ENCODE measurements at places on chromosomes 4 and X.

GRCh38 chrX:9535101-9535500 is 70.2 kb downstream of the TBL1X start:
- DNase-seq = no peak

DNA sequence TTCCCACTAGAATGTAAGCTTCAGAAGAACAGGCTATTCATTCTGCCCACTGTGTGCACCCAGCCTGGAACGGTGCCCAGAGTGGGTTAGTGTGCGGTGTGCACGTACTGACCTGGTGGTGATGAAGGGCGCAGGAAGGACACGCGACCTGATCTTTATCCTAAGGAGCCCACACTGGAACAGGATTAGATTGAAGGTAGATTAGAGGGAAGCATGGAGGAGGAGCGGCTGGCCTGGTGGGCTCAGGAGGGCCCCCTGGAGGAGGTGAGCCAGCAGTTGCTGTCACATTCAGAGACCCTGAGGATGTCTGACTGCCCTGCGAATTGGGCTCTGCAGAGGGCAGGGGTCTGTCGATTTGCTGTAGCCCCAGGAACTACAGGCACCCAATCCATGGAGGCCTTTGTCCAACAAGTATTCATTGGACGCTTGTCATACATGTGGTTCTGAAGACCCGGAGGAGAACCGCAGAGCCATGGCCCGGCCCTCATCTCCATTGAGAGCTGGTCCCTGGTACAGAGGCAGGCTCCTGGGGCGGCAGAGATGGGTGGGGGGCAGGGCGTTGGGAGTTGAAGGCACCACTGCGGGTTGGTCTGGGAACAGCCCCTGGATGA is 73.2 kb downstream of the HTRA3 start:
- DNase-seq = no peak

DNA sequence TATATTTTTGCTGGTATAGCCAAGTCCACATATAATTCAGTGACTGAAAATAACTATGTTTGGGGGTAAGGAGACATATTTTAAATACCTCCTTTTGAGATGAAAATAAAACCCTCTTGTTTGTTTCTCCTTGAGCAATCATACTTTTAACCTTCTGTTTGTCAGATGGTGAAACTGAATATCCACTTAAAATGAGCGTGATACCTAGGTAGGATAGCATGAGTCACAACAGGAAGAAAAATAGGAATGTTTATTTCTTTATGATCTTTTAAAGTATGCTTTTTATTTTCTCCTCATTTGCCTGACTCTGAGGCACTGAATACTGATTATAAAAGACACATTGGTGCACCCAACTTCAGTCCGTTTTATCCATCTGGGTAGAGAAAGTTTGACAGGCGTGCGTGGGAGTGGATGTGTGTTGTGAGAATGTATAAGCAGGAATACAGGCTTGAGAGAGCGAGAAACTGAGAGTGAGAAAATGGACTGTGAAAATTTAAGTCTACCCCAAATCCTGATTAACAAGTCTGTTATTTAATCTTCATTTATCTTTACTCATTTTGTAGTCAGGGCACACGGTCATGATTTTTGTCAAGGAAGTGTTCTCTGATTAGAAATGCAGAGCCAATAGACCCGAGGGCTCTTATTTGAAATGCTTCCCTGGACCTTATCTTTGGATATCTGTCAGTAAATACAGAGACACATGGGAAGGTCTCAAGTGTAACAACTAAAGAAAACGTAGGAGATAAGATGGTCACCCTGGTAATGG is 62.1 kb upstream of the ANTXR2 start:
- no peak for DNase-seq

DNA sequence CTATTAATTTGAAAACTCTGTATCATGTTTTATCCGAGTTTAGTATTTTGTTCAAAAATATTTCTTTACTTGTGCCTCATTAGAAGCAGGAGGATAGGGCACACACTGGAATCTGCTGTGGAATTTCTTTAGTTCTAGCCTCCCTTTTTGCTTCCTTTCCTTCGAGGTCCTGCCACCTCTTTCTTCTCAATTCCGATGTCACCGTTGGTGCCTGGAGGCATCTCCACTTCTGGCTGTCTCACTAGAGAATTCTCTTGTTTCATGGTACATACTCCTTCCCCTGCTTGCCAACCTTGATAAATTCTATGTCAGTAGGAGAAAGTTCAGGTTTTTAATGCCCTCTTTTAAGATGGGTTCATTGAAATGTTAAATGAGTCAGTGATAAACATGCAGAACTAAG is 140.1 kb downstream of the ANK2 start:
- DNase-seq = no peak

DNA sequence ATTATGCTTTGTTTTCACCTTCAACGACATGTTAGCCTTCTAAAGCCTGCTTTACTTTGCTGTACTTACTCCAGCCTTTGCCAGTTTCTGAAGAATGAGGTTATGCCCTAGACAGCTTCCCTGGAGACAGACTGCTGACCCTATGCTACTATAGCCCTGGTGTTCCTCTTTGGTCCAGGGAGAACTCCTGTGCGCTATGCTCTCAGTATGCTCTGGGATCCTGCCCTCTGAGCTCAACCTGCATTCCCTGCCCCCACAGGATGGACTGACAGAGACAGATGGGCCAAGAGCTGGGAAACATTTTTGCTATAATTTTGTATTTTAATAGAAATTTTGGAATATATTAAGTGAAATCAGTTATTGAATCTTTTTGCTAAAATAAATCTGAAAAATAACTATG is 425.9 kb downstream of the TMA16 start:
- DNase-seq = no peak

- no peak for DNase-seq
These were observed 148.8 kb upstream of the MID1 start for GRCh38 chrX:10769195-10769594.

- DNase-seq = no peak
These were observed 367.6 kb downstream of the ARHGAP24 start for GRCh38 chr4:85842540-85842939.

DNA sequence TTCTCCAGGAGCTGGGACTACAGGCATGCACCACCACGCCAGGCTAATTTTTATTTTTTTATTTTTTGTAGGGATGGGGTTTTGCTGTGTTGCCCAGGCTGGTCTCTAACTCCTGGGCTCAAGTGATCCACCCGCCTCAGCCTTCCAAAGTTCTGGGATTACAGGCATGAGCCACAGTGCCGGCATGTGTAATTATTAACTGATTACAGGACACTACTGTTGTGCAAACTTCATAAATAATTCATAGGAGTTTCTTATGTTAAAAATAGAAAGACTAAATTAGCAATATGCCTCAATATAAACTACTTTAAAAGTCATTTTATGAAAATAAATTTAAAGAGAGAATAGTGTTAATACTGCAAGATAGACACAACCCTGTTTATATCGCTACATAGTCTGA is 221.9 kb downstream of the SNCA start:
- no peak for DNase-seq

DNA sequence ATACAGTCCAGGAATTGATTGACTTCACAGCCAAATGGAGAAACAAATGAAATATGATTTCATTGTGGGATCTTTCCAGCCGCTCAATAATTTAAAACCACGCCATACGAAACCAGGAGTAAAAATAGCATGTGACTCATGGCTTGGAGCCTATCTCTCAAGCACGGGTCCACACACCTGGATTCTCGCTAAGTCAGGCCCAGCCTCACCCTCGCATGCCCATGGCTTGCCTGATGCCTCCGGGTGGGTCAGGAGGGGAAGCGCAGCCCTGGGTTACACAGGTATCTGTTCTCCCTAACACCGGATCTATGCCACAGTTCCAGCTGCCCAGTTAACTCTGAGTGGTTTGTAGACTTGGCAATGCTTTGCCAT is 5.6 kb upstream of the ABLIM2 start:
- no peak for DNase-seq

DNA sequence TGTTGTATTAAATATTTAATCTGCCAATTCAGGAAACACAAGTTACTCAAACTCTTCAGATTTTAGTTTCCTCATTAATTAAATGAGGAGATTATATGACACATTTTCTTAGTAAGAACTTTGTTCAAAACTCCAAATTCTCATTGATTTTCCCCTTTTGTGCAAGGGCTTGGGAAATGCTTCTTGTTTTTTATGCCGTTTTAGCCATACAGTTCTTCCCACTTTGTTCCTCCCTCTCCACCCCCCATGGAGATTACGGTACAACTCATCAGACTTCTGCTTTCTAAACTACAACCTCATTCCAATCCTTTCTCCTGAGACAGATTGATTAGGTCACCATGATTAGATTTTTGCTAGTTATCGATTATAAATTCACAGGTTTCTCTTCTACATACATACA is 10.9 kb upstream of the BBS7 start:
- DNase-seq = no peak

- no peak for DNase-seq
These were observed 30.5 kb upstream of the TEX13C start for GRCh38 chrX:125289209-125289608.

DNA sequence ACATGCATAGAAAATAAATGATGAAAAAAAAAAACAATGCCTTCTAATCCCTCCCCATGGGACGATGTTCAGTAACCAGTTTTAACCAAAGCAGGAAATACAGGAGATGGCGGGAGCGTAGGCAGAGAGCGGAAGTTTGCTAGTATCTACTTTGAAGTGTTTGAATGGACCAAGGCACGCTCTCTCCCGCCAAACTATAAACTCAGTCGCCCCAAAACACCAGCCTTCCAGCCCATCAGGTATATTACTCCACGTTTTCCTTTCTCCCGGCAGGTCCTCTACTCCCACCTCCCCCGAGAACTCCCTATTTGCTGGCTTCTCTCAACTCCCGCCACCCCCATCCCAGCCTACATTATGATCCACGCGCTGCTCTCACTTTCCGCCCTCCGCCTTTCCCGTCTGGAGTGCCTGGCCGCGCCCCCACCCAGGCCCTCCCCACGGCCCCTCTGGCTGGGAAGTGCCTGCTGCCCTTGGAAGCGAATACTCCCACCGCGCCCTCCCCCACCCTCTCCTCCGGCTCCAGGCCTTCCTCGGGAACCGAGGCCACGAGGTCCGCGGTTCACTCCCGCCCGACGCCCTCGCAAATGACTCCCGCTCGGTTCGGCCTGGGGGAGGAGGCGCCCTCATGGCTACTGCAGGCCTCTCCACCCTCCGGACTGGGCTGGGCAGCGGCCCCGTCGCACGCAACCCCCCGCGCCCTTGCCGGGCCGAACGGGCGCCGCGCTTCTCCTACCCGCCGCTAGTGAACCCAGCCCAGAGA is 723 bp downstream of the DHX15 start:
- peak; percentile 4 for DNase-seq

DNA sequence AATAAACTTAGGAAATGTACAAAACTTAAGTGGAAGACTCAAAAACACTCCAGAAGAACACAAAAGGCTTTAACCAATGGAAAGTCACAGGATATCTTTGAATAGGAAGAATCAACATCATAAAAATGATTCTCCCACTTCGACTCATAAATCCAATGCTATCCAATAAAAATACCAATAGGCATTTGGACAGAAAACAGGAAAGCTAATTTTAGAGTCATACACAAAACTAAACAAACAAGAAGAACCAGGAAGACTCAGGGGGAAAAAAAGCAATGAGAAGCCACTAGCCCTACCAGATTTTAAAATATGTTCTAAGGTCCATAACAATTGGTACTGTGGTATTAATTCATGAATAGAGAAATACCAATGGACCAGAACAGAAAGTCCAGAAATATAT is 28.2 kb downstream of the SLC9A7 start:
- DNase-seq = no peak

- no peak for DNase-seq
These were observed 52.8 kb upstream of the CBR4 start for GRCh38 chr4:169062897-169063244.

DNA sequence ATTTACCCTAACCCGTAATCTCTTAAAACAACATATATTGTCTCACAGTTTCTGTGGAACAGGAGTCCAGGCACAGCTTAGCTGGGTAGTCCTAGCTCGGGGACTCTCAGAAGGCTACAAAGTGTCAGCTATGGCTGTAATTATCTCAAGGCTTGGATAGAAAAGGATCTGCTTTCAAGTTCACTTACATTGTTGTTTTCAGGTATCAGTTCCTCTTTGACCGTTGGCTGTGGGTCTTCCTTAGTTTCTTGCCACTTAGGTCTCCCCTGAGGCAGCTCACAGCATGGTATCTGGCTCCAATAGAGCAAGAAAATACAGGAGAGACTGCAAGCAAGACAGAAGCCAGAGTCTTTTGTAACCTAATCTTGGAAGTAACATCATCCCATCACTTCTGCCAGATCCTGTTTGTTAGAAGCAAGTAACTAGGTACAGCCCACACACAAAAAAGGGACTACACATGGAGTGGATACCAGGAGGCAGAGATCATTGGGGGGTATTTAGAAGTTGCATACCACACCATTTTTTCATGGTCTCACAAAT is 137.0 kb downstream of the MAGEB5 start:
- DNase-seq = no peak

DNA sequence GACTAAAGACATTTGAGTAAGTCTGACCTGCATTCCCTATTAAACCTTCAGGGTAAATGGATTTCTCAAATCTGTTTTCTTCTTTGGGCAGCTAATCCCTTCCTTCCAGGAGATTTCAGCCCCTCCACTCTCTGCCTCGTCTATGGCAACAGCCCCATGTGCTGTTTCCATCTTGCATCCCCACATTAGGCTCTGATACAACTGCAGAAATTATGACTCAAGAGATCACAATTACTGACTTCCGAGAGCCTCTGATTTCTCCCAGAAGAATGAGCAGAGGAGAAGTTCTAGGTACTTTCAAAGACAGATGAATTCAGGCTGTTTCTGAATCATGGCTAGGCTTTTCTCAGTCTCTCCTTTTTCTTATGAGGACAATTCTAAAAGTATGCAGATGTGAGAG is 38.7 kb downstream of the RAI2 start:
- no peak for DNase-seq

- no peak for DNase-seq
These were observed 168.5 kb downstream of the PDGFC start for GRCh38 chr4:156803056-156803455.

DNA sequence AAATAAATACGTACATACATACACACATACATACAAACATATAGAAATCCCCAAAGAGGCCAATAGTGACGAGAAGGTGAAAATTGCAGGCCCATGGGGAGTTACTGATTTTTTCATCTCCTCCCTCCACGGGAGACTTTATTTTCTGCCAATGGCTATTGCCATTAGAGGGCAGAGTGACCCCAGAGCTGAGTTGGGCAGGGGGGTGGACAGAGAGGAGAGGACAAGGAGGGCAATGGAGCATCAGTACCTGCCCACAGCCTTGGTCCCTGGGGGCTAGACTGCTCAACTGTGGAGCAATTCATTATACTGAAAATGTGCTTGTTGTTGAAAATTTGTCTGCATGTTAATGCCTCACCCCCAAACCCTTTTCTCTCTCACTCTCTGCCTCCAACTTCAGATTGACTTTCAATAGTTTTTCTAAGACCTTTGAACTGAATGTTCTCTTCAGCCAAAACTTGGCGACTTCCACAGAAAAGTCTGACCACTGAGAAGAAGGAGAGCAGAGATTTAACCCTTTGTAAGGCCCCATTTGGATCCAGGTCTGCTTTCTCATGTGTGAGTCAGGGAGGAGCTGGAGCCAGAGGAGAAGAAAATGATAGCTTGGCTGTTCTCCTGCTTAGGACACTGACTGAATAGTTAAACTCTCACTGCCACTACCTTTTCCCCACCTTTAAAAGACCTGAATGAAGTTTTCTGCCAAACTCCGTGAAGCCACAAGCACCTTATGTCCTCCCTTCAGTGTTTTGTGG is 180.7 kb downstream of the AR start:
- DNase-seq = no peak

All from stimulated activated CD8-positive, alpha-beta memory T cell treated with anti-CD3 and anti-CD28 coated beads, Interleukin-4, amount 100 ng/mL, for 4 hours (primary cell).